C1 segment of cervical spinal cord (tissue), 14 donors: ENCODE measurements at places on chromosomes 2 and 18.

- DNase-seq, result no peak
Observed at GRCh38 chr18:37321582-37322491, 243.8 kb downstream of the CELF4 start.

- DNase-seq, result no peak
Observed at GRCh38 chr2:64748147-64748546, 94.4 kb upstream of the SERTAD2 start.

- DNase-seq, result no peak
Observed at GRCh38 chr2:73323551-73323950, 30.2 kb upstream of the EGR4 start.

GRCh38 chr2:206693399-206694137, 24.6 kb downstream of the DYTN start:
- peak; percentile 17 for DNase-seq

GRCh38 chr2:72944804-72945449, 27.6 kb downstream of the EMX1 start:
- DNase-seq, result no peak

DNA sequence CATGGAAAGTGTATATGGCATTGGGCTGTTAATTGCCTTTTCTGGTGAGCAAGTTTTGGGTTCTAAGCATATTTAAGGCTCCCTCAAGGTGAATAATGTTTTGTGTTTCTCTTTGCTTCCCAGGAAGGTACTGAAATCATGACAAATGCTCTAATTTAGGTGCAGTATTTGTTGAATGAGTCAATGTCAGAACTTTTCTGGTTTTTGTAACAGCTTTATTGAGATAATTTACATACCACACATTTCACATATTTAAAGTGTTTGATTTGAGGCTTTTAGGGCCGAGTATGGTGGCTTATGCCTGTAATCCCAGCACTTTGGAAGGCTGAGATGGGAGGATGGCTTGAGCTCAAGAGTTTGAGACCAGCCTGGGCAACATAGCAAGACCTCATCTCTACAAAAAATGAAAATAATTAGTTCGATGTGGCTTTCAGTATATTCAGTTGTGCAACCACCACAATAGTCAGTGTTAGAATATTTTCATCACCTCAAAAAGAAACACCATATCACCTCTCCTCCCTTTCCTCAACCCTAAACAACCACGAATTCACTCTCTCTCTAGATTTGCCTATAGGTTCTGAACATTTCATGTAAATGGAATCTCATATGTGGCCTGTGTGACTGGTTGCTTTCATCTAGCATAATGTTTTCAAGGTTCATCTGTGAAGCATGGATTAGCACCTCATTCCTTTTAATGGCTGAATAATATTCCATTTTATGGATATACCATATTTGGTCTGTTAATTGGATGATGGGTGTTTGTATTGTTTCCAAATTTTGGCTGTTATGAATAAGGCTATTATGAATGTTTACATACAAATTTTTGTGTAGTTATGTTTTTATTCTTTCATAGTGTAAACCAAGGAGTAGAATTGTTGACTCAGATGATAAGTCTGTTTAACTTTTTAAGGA, 54.9 kb downstream of the MGAT5 start:
- DNase-seq, result no peak

- DNase-seq, result peak; percentile 87
Observed at GRCh38 chr2:233470011-233470687, 96.4 kb downstream of the USP40 start.

- DNase-seq, result no peak
Observed at GRCh38 chr2:101004620-101005325, 2.7 kb downstream of the RPL31 start.

GRCh38 chr2:168246072-168246482, 1.3 kb downstream of the STK39 start:
- DNase-seq, result no peak

DNA sequence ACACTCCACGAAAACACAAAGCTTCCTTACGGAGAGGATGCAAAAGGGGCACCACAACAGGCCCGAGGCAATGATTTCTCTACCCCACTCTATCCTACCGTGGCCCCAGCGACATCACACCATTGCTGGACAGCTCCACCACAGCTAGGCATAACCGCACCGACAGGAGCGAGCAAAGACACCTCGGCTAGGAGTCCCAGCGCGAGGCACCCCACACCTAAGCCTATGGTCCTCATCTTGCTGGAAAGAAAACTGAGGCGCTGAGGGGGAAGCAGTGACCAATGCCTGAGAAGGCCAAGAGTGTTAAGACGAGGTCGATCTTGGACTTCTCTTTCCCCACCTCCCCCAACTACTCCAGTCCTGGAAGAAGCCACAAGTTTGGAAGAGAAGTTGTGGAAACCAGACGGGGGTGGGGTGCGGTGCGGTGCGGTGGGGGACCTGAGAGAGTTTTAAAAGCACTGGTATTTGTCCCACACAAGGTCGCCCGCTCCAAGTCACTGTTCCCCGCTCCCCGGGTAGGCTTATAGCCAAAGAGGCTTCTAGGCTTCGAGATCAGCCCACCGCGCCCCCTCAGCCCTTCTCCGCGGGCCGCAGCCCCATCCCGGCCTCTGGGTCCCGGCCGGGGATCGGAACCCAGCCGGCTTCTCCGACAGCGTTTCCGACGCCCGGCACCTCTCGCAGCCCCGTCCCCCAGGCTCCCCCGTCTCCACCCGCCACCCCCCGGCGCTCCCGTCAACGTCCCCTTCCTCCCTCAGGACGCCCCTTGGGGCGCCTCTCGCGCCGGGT, 766 bp downstream of the PDE6D start:
- DNase-seq, result no peak

GRCh38 chr2:236744281-236744705, 174.7 kb downstream of the ACKR3 start:
- DNase-seq, result no peak

DNA sequence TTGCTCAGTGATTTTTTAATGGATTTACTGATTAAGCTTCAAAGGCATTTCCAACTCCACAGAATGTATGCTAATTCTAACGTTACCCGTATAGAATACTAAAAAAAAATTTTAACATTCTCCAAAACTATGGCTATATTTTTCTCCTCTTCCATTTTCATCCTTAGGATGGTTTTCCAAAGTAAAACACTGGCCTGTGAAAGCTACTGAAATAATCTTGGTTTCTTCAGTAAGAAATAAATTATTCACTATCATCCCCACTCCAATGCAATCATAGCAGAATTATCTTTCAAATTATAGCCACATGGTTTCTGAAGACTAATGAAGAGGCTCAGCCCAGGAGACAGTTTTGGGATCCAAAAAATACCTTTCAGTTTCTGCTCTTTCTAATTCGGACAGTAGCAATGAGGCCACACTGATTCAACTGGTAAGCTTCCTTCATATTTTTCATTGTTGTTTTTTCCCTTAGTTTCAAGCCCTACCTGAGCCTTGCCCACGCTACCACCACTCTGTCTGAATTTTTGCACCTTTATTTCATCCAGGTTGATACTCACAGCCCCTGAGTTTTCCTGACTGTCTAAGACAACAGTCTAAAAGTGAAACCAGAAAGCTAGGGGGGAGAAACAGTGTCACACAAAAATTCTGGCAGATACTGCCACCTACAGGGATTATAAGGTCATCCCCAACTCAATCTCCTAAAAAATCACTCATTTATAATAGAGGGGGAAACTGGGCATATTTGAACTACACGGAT, 887.9 kb downstream of the NRXN1 start:
- no peak for DNase-seq

DNA sequence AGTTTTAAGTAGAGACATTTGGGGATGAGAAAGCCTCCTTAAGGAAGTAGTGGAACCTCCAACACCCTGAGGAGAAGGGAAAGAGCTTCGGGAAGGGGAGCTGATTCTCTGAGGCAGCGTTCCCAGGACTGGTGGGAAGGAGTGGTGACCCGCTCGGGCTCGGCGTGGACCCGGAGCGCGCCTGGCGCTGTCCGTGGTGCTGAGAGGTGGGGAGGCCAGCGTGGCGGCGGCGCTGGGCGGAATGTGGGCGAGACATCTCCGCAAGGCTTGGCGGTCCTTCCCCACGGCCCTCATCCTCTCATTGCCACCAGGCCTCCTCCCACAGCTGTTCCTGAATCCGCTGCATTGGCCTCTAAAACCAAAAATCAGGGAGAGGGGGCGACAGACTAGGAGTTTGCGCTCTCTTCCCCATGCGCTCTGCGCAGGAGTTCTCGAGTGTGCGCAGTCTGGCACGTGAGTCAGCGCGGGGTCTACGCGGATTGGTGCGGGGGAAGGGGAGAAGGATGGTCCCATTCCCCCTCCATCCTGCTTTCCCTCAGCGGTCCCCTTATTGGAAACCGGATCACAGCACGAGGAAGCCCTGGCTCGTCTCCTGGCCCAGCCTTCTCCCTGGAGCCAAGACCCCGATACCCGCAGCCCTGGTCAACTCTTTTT, 857 bp downstream of the RESP18 start:
- DNase-seq, result no peak

DNA sequence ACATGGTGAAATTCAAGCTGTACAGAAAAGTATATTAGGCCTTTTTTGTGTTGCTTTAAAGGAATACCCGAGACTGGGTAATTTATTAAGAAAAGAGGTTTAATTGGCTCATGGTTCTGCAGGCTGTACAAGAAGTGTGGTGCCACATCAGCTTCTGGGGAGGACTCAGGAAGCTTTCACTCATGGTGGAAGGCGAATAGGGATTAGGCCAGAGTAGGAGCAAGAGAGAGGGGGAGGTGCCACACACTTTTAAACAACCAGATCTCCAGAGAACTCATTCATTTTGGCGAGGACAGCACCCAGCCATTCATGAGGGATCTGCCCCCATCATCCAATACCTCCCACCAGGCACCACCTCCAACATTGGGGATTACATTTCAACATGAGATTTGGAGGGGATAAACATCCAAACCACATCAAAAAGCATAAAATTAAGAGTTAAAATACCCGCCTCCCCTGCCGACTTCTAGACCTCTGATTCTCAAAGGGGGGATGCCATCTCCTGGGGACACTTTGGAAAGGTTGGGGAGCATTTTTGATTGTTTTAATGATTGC, 15.1 kb upstream of the LIPG start:
- no peak for DNase-seq

- DNase-seq, result no peak
Observed at GRCh38 chr2:9382604-9383235, 40.6 kb downstream of the ITGB1BP1 start.

GRCh38 chr2:11145350-11145749, 9.9 kb upstream of the SLC66A3 start:
- no peak for DNase-seq

- no peak for DNase-seq
Observed at GRCh38 chr2:204570421-204570820, 25.1 kb downstream of the PARD3B start.

DNA sequence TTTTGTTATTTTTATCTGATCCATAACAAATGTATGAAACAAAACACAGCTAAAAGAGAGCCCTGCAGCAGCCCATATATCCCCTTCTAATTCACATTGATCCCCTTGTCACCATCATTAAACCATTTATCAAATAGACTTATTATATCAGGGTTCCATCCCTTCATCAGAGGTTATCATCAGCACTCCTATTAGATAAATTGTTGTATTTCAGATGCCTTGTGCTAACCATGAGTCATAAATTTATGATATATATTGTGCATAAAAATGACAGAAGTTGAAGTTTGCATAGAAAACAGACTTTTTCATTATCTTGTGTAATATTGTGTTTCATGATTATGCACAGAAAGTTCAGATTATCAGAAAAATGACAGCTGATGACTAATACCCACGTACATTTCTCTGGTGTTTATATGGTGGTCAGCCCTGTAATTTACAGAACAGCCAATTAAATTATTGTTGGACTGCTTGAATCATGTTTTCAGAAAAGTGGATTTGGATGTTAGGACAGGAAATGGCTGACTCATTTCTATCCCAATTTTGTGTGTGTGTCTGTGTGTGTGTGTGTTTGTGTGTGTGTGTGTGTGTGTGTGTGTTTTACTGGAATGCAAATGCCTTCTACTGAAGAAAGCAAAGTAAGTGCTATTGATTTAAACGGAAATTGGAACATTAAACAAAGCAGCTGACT, 80.9 kb downstream of the PPP1R1C start:
- DNase-seq, result no peak

GRCh38 chr2:74496997-74497776, 2.2 kb downstream of the LBX2 start:
- DNase-seq, result no peak

- no peak for DNase-seq
Observed at GRCh38 chr2:218003281-218003944, 618 bp upstream of the TNS1 start.

GRCh38 chr18:9690418-9691188, 17.5 kb upstream of the RAB31 start:
- DNase-seq, result no peak

DNA sequence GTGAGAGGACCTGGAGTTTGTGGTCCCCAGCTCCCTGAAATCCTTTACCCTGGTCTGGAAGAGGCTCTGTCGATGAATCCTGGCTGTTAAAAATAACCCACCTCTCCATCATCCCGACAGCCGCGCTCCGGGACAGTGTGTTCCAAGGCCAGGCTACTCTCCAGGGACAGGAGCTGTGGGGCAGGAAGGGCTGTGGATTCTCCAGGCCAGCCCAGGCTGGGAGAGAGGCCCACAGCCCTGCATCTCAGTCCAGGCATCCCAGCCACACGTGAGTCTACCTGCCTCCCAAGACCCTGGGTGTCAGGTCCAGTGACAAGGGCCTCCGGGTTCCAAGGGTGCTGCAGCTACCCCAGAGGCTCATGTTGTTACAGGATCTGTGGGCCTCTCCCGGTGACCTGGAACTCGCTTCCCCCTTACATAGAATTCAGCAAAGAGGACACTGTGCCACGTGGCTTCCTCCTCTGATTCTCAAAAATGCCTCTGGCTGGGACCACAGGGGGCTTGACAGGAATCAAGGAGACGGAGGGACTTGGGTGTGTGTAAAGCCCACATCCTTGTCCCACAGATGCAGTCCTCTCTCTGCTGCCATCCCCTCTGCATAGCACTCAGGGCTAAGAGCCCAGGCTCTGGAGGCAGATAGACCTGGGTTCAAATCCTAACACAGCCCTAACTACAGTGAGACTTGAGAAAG, 17.3 kb downstream of the ADRA2B start:
- no peak for DNase-seq

DNA sequence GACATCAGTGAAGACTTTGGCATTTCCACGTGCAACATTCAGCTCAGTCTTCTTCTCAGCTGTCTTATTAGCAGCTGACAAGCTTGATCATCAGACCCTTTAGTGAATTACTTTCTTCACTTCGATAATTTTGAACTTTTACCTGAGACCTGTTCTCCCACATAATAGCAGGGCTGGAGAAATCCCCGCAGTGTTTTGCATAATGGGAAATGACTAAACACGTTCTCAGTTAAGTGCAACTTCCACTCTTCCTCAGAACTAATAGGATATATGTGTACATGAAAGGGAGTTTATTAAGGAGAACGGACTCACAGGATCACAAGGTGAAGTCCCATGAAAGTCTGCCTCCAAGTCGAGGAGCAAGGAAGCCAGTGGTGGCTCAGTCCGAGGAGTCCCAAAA, 28.8 kb upstream of the MBP start:
- DNase-seq, result no peak
